ENCODE measurements at places on chromosomes 5 and 9. TPM values are rescaled to one million over a fixed set of nuclear protein-coding genes. Genes with fewer than 3 reads are reported as not detected.

Gene PRKACG
- not detected for total RNA-seq

Gene GPSM1
- total RNA-seq = 8.5 TPM

Gene EQTN
- not detected for total RNA-seq

Gene SH3PXD2B
- total RNA-seq = 0.09 TPM

Gene BTNL8
- not detected for total RNA-seq

Gene ZNF483
- total RNA-seq = 8.2 TPM

Gene BHMT2
- total RNA-seq = not detected

Gene NMUR2
- total RNA-seq = not detected

Gene C1QTNF2
- not detected for total RNA-seq

Gene MELK
- 55.1 TPM for total RNA-seq

Gene ITGA1
- total RNA-seq = 6.0 TPM

Gene NUTM2G
- total RNA-seq = not detected

Gene KCNN2
- total RNA-seq = not detected

Gene HTR1A
- not detected for total RNA-seq

Gene GPR151
- not detected for total RNA-seq

Gene TICAM2
- 0.66 TPM for total RNA-seq

Data from activated naive CD4-positive, alpha-beta T cell treated with anti-CD3 and anti-CD28 coated beads, Interleukin-2, amount 50 U/mL, for 72 hours (primary cell).